Karpas-422 (cell line): ENCODE measurements at places on chromosomes 1 and 21. TPM values are rescaled to one million over a fixed set of nuclear protein-coding genes. Genes with fewer than 3 reads are reported as not detected.

The KIF26B gene
- total RNA-seq: 2.3 and 3.3 TPM in 2 replicates

The NHLH1 gene
- 0.48 TPM in 1 of 2 replicates, not detected in the other for total RNA-seq

The ATAD3C gene
- total RNA-seq: 0.51 TPM in 1 of 2 replicates, not detected in the other

DNA sequence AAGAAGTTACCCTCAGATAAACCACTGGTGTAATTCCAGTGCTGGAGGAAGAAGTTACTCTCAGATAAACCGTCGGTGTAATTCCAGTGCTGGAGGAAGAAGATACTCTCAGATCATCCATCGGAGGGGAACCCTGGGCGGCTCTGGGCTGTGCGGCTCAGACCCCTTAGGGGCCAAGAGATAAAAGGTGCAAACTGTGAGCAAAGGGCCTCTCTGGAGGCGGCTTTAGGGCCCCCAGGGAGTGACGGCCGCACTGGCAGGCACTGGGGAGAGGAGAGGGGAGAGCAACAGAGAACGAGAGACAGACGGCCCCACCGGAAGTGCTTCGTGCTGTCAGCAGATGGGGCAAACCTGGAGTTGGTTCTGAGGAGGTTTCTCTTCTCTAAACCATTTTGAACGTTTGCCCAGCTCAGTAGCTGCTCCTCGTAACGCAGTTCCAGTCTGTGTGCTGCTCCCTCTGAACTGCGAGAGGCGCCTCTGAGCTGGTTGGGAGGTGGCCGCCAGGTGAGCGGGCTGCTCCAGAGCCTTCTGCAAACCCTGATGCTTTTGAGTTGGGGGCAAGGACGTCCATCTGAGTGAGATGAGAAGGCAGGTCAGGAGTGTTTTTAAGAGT, 62.6 kb upstream of the COL6A1 start:
- DNase-seq: no peak

DNA sequence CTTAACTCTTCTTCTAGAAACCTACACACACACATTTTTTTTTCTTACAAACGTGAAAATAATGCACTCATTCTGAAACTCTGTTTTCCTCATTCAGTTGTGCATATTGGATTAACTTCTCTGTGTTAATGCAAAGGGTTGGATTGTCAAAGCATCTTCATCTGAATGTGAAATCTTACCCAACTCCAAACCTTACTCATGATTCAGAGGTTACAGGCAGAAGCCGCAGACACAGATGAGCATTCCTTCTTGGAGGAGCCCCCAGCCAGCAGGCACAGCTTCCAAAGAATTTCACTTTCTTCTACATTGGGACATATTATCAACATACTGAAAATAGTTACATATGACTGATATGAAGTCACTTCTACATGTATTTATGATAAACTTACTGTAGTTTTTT, 15.7 kb downstream of the PATJ start:
- DNase-seq: no peak

GRCh38 chr1:230572121-230573105, 69.9 kb upstream of the COG2 start:
- no peak for DNase-seq

DNA sequence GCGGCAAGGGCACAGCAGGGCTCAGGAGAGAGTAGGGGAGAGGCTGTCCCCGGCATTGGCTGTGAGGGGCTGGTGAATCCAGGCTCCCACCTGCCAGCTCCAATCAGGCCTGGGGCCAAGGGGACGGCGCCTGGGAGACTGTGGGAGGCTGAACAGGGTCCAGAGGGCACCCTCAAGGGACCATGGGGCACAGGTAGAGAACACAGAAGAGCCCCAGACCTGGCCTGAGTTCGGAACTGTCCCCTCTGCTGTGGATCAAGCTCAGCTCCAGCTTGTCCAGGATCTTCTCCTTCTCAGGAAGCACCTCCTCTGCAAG, 67.0 kb downstream of the KCNAB2 start:
- no peak for DNase-seq

DNA sequence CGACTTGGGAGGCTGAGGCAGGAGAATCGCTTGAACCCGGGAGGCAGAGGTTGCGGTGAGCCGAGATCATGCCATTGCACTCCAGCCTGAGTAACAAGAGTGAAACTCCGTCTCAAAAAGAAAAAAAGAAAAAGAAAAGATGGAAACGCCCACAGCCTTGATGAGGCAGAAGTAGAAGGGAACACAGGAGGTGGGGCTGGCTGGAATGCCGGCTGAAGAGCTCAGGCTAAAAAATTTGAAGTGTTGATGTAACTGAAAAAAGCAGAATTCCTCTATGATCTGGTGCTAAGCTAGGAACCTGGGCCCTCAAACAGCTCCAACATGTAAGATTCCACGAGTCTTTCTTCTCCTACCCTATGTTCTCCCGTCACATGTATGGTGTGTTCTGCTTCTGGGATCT, 53.6 kb downstream of the SLC66A1 start:
- no peak for DNase-seq

- DNase-seq: no peak
Observed at GRCh38 chr1:200983035-200983561, 40.4 kb downstream of the KIF21B start.

GRCh38 chr1:203124011-203124410, 3.5 kb upstream of the ADORA1 start:
- no peak for DNase-seq

- DNase-seq: no peak
Observed at GRCh38 chr1:85202092-85202863, 1.5 kb upstream of the SYDE2 start.

DNA sequence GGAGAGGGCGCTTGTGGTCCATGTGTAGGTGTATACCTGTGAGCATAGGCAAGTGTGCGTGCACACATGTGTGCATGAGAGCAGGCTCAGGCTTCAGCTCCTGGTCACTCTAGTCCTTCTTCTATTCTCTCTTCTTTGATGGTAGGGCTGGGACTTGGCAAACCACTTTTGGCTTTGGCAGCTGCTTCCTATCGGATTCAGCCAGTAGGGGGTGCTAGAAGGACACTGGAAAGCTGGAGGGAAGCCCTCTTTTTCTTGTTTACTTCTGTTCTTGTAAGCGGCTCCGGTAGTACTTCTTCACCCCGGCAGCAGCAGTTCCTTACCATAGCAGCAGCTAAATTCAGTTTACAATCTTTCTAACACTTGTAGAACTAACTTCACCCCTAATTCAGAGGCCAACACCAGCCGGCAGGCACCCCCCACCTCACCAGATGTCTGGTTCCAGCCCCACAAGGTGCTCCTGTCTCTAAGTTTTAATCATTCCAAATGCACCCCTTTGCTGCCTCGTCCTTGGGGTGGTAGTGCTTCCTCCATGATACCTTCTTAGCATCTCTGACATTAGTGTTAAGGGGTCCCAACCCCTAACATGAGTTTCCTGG, 25.1 kb downstream of the NENF start:
- DNase-seq: peak; percentile 93

GRCh38 chr1:214957330-214958137, 125.0 kb upstream of the KCNK2 start:
- no peak for DNase-seq

- no peak for DNase-seq
Observed at GRCh38 chr1:11648039-11648438, 6.2 kb downstream of the FBXO2 start.

DNA sequence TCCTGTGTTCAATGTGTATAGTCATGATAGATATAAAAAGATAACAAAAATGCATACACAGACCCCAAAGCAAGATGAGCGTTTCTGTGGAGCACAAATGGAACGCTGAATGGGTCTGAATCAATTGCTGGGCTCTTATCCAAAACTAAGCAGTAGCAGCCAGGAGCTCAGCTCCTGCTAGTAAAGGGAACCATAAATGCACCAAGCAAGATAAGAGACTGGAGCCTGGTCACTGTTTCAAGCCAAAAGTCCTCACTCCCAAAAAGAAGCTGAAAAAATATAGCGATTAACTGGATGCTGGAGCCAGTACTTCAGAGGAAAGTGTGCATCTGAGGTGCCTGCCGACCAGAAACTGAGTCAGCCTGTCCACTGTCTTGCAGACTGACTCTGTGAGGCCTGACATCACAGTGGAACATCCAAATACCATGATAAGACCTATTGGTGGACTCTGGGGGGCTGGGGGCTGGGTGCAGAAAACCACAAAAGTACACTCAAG, 68.9 kb downstream of the LRRC8C start:
- no peak for DNase-seq

DNA sequence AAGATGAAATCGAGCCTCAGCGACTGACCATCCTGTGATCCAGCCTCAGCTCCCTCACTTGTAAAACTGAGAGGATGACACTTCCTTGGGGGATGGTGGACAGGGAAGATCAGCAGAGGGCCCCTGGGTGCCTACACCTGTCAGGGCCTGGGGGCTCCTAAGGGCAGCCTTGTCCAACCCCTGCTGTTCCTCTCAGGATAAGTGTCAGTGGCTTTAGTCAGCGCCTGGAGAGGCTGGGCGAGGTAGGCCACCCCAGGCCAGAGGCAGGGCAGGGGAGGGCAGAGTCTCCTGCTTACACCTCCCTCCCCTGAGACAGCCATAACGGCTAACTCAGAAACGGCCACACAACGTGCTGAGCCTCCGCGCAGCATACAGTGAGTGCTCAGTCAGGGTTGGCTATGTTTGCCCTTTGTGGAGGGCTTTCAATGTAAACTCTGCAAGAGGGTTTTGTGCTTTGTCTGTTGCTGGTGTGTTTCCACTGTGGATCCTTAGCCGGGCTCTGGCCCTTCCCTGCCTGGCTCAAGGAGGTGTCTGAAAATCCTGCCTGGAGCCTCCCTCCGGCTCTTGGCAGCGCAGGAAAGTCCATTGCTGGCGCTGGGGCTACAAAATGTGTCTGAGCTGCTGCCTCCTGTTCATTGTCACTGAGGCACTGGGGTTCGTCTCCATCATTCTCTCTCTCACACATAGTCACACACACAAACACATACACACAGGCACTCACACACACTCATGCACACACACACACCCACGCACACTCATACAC, 588.4 kb downstream of the PTPRU start:
- DNase-seq: no peak
